ENCODE measurements at places on chromosomes 4 and X. TPM values are rescaled to one million over a fixed set of nuclear protein-coding genes. Genes with fewer than 3 reads are reported as not detected.

The CACNA1F gene
- not detected for polyA plus RNA-seq

The RAB40A gene
- polyA plus RNA-seq = 0.53 TPM

The SMIM9 gene
- not detected for polyA plus RNA-seq

The WAS gene
- polyA plus RNA-seq = 3.8 TPM

The SHROOM3 gene
- 44.0 TPM for polyA plus RNA-seq

The CLTRN gene
- 0.58 TPM for polyA plus RNA-seq

The MAOB gene
- polyA plus RNA-seq = 0.87 TPM

The FAM114A1 gene
- 67.2 TPM for polyA plus RNA-seq

The ATP8A1 gene
- polyA plus RNA-seq = 6.5 TPM

The HSFX3 gene
- polyA plus RNA-seq = 0.40 TPM

The HNRNPD gene
- polyA plus RNA-seq = 329 TPM

GRCh38 chr4:6450709-6451108, 21.7 kb downstream of the PPP2R2C start:
- no peak for DNase-seq

- DNase-seq = no peak
Observed at GRCh38 chr4:45385306-45385705, 659.0 kb upstream of the GNPDA2 start.

- DNase-seq = no peak
Observed at GRCh38 chr4:73902038-73902637, 32.9 kb downstream of the CXCL1 start.

GRCh38 chr4:9703391-9703790, 78.0 kb upstream of the DRD5 start:
- DNase-seq = peak; percentile 47

GRCh38 chr4:155033604-155034003, 174.8 kb upstream of the NPY2R start:
- no peak for DNase-seq

GRCh38 chr4:51845711-51846110, 2.8 kb downstream of the DCUN1D4 start:
- DNase-seq = no peak

DNA sequence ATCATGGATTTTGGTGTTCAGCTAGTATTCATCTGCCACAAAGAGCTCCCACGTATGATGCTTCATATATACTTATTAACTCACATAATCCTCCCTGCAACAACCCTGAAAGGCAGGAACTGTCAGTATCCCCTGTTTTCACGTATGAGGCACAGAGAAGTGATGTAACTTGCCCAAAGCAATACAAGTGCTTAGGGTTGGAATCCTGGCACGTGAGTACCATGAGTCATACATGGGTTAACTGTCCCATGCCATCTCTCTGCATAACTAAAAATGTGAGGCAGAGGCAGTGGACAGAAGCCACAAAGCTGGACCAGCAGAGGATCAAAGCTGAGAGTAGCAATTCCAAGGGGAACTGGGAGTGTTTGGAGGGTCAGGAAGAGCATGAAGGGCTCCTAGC, 35.7 kb upstream of the EGFL6 start:
- DNase-seq = no peak

DNA sequence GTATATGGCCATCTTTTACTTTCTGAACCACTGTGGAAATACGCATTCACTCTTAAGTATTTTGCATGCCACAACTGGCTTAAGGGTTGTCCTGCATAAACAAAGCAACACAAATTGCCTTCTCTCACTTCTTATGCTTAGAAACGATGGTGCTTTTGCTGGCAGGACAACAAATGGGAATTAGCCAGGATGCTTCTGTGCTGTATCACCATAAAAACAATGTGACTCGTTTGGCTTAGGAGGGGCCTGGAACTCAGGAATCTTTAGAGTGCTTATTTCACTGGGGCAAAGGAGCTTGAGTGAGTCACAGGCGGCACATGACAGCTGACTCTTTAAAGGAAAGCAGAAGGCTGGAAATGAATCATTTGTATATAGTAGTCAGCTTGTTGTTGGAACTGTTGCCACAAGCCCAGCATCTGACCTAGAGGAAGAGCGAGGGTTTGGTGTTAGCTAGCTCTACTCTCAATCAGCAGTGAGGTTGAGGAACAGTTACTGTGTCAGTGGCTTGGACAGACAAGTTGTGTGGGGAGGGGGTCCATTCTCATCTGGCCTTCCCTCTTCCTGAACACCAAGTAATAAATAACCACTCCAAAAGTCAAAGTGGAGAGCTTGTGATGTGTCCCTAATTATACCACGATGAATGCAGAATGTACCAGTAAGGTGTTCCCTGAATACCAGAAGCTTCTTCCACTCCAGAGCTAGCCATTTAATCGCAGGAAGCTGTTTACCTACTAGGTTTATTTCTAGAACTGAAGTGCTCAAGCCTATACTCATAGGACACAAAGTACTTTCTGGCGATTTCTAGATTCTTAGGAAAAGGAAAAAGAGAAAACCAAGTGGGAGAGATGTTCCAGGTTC, 293.1 kb downstream of the CAMK2D start:
- DNase-seq = peak; percentile 35

GRCh38 chrX:10352536-10352935, 195.8 kb downstream of the CLCN4 start:
- no peak for DNase-seq

DNA sequence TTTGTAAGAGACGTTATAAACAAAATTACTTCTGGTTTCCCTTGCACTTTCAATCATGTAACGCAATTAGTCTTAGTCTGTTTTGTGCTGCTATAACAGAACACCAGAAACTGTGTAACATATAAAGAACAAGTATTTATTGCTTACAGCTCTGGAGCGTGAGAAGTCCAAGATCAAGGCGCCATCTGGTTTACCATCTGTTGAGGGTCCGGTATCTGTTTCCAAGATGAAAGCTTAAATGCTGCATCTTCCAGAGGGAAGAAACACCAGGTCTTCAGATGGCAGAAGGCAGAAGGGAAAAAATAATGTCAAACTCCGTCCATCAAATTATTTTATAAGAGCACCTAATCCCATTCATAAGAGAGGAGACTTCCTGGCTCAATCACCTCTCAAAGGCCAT, 474.1 kb downstream of the PDGFC start:
- no peak for DNase-seq

DNA sequence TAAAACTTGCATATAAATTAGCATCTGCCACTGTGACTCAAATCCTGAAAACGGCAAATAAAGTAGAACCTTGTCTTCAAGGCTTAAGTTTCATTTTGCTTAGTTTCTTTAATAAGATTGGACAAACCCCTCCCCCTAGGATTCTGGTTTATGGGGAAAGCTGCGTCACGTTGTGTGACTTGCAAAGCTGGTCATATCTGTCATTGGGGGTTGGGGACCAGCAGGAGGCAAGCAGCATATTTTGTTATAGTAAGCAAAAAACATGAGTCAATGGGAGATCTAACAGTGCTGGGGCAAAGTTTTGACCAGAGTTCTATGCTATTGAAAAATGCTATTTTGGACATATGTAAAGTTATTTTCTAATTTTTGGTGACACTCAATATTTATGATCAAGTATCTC, 407.3 kb downstream of the PCDH18 start:
- peak; percentile 12 for DNase-seq

- DNase-seq = no peak
Observed at GRCh38 chrX:87582453-87582852, 64.9 kb downstream of the KLHL4 start.

- DNase-seq = no peak
Observed at GRCh38 chr4:43163101-43163792, 270.7 kb downstream of the GRXCR1 start.

DNA sequence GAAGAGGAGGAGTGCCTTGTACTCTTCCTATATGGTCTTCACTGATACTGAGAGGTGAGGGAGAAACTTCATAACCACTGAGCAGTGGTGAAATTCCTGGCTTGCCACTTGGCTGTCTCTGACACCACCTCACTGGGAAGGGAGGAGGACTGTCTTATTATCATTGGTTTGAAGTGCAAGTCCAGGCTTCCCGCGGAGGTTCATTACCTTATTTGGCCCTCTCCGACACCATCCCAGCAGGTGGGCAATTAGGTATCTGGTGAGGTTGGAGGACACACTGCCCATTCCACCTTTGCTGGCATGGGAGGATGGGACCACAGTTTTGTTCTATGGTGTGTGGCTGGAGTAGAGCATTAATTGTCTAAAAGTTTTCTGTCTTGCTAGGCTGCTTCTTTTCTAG, 206.1 kb downstream of the LHFPL1 start:
- DNase-seq = no peak

DNA sequence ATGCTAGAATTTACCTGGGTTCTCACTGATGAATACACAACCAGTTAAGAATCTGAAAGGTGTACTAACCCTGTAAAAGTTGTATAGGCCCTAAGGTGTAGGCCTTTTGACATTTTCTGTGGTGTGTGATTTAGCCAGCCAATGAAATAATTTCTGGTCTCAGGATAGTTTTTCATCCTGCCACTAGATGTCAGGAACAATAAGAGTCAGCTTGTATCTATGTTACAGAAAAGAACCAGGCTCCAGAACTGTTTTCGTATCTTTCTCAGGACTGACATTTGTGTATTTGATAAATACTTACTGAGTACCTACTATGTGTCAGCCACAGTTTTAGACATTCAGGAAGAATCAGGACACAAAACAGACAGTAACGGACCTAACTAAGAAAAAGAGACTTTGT, 673.6 kb upstream of the TENM3 start:
- DNase-seq = peak; percentile 13

DNA sequence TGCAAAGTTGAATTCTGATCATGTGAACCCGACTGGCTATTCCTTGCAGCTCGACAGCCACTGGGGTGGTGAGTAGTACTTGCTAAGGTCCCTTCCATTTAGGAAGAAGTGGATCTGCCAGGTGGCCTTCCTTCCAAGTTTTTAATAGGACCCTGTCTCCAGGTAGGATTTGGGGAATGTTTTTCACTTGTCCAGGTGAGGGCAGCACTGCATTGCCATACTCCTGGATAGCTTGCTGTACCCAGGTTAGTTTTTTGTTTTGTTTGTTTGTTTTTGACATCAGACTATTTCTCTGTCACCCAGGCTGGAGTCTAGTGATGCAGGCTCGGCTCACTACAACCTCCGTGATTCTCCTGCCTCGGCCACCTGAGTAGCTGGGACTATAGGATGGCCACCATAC, 29.8 kb downstream of the SAGE1 start:
- no peak for DNase-seq

- DNase-seq = no peak
Observed at GRCh38 chr4:683982-684622, 4.8 kb downstream of the SLC49A3 start.

DNA sequence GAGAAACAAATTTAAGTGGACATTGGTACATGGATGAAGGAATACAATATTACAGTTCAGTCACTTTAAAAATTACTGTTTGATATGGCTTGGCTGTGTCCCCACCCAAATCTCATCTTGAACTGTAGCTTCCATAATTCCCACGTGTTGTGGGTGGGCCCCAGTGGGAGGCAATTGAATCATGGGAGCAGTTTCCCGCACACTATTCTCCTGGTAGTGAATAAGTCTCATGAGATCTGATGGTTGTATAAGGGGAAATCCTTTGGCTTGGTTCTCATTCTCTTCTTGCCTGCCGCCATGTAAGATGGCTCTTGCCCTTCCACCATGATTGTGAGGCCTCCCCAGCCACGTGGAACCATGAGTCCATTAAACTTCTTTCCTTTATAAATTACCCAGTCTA, 804.2 kb upstream of the FRG1 start:
- DNase-seq = no peak

- DNase-seq = no peak
Observed at GRCh38 chrX:67545036-67545821, 1.4 kb downstream of the AR start.

- no peak for DNase-seq
Observed at GRCh38 chr4:151581570-151581969, 172.6 kb downstream of the FHIP1A start.

GRCh38 chrX:10619425-10620046, 849 bp downstream of the MID1 start:
- no peak for DNase-seq

DNA sequence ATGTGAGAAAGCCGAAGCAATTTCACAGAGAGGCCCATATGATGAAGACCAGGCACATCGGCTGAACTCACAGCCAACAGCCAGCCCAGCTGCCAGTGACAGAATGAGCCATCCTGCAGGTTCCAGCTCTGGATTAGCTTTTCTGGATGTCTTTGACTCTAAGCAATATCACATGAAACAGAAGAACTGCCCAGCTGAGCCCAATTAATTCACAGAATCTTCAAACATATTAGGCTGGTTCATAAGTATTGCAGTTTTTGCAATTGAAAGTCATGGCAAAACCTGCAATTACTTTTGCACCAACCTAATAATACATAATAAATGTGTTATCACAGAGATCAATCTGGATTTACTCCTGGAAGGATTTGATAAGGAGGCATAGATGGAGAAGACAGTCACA, 299.9 kb downstream of the RAB28 start:
- no peak for DNase-seq

- DNase-seq = no peak
Observed at GRCh38 chr4:108890484-108890881, 127.6 kb upstream of the ETNPPL start.

- DNase-seq = no peak
Observed at GRCh38 chr4:94976371-94977011, 218.7 kb downstream of the BMPR1B start.

GRCh38 chrX:124098089-124098488, 136.6 kb downstream of the STAG2 start:
- peak; percentile 25 for DNase-seq

- no peak for DNase-seq
Observed at GRCh38 chr4:36242629-36243354, 1.5 kb downstream of the ARAP2 start.

DNA sequence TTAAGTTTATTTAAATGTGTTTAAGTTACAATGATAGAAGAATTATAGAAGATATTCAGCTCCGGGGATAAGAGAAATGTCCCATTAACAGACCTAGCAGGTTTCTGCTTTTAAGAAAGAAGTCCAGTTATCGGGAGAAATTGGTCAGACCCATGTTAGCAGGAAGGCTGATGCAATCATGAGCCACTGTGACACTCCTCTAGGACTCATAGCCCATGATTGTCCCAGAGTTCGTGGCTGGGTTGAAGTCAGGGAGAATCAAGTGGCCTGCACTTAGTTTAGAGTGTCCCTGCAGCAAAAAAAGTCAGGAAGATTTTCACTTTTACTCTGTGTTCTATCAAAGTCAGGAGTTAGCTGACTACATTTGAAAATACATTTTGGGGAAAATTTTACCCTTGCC, 72.0 kb downstream of the TMEM144 start:
- DNase-seq = no peak
